Dorsolateral prefrontal cortex (tissue), 122 donors: ENCODE measurements at places on chromosomes 12 and 14.
A peak's percentile ranks its signal among the peaks of the same experiment; 100 is the strongest.

DNA sequence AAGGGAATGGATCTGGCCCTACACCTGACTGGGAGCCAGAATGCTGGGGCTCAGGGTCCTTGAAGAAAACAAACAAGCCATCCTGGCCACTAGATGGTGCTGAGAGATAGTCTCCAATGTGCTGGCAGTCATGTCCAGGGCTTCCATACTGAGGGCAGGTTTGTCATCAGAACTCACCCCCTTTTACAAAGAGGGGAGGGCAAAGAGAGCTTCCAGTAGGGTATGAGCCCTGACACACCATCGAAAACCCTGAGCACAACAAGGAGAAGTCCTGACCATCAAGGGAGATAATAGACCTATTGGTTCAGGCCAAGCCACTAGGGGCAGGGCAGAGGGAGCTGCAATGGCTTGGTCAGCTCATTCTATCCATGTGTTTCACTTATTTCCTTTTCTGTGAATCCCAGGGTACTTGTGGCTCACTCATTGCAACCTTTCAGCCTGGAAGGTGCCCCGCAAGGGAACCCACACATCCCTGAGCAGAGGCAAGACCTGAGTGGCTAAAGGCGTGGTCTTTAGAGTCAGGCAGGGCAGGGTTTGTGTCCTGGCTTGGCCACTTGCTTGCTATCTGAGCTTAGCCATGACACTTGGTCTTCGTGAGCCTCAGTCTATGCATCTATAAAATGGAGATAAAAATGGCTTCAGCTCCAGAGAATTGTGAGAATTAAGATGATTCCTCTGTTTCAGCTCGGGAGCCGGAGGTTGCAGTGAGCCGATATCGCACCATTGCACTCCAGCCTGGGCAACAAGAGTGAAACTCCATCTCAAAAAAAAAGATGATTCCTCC, 6.2 kb upstream of the PLEKHH1 start:
- DNase-seq: no peak

GRCh38 chr12:62712681-62713573, 222.0 kb downstream of the PPM1H start:
- no peak for DNase-seq

DNA sequence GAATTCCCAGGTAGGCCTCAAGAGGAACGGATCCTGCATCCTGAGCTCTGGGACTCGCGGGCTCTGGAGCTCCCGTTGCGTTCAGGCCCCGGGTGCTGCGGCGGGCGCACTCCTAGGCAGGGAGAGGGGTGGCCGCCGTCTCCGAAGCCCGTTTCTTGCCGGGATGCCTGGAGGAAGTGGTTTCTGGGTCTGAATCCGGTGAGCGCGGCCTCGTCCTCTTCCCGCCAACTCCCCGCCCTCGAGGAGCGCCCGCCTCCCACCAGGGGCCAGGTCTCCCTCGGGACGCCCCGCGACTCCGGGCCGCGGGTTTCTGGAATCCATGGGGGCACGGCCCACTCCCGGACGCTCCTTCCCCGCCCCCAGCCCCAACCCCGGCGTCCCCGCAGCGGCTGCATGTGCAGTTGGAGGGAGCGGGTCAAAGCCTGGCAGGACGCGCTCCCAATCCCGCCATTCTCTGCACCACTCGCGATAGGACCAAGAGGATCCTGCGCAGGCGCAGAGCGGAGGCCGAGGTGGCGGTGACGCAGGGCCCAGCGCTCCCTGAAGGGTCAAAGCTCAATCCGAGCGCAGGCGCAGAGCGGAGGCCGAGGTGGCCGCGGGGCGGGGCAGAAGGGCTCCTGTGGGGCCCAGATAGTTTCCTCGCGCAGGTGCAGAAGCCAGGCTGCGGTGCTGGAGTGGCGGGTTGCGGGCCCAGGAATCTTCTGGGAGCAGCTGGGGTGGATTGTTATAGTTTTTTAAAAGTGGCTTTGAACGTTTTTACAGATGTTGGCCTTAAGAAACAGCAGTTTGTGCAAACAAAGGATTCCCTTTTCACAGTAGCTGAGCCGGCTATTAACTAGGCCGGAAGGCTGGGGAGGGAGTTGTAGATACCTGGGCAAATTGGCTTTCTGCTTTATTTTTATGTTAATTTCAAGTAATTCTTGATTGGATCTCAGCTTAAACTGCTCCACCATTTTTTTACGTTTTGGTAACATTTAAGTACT, 796.4 kb downstream of the AACS start:
- DNase-seq: no peak

DNA sequence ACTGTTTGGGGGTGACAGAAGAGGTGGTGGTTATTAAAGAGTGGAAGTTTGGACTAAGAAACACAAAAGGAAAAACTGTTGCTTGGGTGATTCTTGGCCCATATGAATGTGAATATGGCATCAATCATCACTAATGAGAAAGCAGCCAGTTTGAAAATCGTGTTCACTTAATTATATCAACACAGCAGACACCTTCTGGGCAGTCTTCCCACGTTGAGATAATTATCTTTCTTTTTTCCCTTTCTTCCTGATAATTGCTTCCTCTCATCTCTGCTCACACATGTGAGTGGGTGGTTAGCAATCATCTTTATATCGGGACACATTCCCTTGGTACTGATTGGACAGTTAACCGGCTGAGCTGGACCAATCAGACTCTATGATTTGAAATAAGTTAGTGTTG, 539.7 kb downstream of the AACS start:
- no peak for DNase-seq

DNA sequence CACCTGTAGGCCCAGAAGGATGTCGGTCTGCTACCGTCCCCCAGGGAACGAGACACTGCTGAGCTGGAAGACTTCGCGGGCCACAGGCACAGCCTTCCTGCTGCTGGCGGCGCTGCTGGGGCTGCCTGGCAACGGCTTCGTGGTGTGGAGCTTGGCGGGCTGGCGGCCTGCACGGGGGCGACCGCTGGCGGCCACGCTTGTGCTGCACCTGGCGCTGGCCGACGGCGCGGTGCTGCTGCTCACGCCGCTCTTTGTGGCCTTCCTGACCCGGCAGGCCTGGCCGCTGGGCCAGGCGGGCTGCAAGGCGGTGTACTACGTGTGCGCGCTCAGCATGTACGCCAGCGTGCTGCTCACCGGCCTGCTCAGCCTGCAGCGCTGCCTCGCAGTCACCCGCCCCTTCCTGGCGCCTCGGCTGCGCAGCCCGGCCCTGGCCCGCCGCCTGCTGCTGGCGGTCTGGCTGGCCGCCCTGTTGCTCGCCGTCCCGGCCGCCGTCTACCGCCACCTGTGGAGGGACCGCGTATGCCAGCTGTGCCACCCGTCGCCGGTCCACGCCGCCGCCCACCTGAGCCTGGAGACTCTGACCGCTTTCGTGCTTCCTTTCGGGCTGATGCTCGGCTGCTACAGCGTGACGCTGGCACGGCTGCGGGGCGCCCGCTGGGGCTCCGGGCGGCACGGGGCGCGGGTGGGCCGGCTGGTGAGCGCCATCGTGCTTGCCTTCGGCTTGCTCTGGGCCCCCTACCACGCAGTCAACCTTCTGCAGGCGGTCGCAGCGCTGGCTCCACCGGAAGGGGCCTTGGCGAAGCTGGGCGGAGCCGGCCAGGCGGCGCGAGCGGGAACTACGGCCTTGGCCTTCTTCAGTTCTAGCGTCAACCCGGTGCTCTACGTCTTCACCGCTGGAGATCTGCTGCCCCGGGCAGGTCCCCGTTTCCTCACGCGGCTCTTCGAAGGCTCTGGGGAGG, at the start of gene LTB4R:
TSS of gene LTB4R (plus strand) at position 857 of the 959 bp plus-strand sequence. CDS start 4,150 bp downstream, outside the sequence.
- DNase-seq: peak; percentile 69

- DNase-seq: no peak
Observed at GRCh38 chr14:20934148-20934762, 21.0 kb upstream of the RNASE2 start.

DNA sequence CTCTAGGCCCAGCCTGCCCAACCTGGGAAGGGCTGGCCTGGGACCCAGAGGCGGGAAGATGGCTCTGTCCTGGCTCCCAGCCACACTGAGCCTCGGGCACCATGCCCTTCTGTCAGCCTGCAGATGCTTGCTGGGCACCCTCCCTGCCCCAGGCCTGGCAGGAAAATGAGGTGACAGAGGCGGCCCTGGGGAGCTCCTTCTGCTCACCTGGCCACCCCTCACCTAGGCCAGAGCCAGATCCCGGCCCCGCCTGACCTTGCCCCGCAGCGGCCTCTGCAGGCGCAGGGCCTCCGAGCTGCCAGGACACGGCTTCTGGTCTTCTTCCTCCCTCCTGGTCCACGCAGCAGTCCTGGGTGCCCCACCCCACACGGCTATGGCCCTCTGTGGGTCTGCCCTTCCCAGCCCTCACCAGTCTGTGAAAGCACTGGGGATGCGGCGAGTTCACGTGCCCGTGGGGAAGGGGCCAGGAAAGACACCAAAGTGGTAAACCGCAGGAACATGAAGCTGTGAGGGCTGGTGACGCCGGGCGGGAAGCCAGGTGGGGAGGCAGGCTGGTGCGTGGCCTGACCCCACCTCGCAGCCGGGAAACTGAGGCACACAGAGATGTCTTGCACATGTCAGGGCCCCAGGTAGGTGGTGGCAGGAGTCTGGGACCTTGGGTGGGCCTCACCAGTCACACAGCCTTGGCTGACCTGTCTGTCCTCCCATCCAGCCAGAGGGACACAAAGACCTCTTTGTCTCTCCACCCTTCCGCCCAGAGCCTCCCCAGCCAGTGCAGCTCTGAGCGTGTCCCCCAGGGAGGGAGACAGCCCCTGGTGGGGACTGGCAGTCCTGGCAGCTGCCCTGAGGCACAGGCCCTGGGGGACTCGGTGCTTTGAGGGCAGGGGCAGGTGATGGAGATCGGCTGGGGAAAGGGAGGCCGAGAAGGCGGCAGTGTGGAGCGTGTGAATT, 12.8 kb downstream of the BAG5 start:
- peak; percentile 84 for DNase-seq

DNA sequence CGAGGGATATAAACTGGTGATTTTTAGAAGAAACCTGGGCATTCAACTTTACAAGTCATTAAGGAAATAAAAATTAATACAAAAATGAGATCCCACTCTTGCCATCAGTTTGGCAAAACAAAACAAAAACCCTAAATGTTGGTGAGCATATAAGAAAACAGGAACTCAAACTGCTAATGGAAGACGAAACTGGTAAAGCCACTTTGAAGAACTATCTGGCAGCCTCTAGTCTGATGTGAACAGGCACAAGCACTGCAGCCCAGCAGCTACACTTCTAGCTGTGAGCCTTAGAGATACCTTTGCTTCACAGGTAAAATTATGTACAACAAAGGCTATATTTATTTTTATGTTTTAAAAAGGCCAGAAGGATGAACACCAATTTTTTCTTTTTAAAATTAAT, 459.6 kb downstream of the ZFP36L1 start:
- DNase-seq: no peak

- DNase-seq: no peak
Observed at GRCh38 chr12:104544836-104545235, 88.1 kb downstream of the CHST11 start.

- DNase-seq: no peak
Observed at GRCh38 chr12:26661399-26661798, 171.6 kb downstream of the ITPR2 start.

DNA sequence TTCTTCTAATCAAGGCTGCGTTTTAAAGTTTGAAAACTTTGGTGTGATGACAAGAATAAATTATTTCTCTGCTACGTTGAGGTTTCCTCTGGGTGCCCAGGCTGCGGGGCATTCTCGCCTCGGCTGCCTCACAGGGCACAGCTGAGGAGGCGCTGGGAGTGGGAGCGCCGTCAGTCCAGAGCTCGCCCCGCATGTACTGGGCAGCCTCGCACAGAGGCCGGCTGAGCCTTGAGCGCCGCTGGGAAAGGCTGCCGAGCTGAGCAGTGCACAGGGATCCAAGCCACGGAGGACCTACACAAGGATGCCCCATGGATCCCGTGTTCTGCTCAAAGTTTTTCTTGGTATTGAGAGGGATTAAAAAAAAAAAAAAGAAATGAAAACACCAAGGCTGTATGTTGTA, 11.6 kb downstream of the RFX4 start:
- no peak for DNase-seq

DNA sequence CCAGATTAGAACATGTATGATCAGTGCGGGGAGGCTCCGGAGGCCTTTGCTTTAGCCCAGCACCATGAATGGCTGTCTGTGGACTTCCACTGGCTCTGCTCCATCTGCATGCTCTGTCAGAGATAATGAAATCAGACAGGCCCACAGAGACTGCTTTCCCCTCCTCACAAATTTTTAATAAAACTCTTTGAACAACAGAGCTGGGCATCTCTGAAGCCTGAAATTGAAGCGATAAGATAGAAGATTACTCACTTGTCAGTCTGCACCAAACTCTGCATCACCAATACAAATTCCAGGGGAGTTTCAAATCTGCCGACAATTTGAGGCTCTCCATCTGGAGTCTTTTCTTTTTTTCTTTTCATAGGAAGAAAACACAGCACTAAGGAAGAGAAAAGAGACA, 110.0 kb downstream of the DYRK2 start:
- DNase-seq: no peak

DNA sequence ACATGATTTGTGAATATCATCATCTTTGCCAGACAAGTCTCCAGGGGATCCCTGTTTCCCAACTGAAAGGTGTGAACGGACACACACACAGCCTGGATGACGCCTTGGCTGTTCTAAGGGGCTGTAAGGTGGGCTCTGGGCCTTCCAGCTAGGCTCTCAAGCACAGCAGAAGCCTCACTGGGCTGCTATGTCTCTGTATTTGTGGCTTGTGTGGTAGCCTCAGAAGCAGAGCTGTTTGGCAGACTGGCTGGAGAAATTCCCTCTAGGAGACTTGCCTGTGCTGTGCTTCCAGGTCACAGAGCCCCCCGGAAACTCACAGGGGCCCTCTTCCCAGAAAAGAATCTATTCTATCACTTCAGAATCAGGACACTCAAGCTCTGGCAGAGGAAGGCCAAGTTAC, 21.4 kb downstream of the OTUB2 start:
- DNase-seq: no peak

DNA sequence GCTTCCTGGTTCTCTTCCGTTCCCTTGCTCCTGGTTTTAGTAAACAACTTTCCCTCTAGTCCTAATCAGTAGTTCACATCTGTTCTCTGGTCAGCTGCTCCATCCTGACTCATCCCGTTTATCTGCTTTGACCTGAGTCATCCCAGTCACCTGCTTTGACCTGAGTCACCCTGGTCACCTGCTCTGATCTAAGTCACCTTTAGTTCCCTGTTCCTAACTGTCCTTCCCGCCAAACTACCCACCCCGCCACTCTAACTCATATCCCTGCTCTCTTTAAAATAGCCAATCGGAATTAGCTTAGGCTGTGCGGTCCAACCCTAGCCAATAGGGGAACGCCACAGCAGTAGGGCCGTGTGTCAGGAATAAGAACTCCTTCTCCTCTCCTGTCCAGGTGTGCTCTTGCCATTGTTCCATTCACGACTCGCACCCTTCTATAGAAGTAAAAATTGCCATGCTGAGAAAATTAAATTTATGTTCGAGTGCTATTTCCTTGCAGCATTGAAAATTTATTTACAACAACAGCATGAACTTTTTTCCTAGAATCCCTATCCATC, 3.1 kb upstream of the ANKRD33 start:
- no peak for DNase-seq

DNA sequence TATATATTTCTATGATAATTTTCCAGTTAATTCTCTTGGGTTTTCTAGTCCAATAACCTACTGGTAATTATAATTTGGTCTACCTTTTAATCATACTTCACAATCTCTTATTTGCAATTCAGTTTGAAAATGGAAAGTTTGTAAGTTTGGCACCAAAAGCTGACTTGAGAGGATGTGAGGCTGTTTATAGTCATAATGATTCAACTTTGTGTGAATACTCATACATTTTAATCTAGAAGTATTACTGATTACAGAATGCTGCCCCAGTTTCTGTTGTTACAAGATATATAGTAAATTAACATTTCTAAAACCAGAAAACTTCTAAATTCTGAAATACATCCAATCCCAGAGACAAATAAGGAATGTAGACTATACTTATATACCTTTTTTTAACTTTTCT, 158.2 kb downstream of the SLC38A4 start:
- DNase-seq: no peak
